ENCODE measurements at places on chromosomes 3 and 15.

- DNase-seq, result no peak
Observed at GRCh38 chr3:139572847-139573672, 33.5 kb upstream of the RBP1 start.

GRCh38 chr15:90261811-90262210, 3.7 kb upstream of the NGRN start:
- DNase-seq, result no peak

- peak; percentile 81 for DNase-seq
Observed at GRCh38 chr15:40279437-40280141, 3.3 kb downstream of the ANKRD63 start.

GRCh38 chr3:52693071-52693470, 7.2 kb downstream of the GNL3 start:
- DNase-seq, result no peak

DNA sequence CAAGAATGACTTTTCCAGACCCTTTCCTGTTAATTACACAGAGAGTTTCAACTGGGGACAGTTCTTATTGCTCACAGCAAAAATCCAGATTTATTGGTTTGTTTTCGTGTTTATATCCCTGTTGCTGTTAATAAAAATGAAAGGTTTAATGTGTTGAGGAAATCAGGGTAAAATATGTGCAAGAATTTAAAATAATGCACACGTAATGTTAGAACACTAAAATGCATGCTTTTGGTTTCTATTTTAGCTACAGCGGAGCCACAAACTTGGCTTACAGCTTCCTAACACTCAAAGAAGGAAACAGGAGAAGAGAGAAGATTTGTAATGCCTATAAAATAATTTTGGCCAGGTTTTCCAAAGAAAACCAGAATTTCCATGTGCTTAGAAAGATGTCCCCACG, 62.7 kb downstream of the CASR start:
- DNase-seq, result no peak

DNA sequence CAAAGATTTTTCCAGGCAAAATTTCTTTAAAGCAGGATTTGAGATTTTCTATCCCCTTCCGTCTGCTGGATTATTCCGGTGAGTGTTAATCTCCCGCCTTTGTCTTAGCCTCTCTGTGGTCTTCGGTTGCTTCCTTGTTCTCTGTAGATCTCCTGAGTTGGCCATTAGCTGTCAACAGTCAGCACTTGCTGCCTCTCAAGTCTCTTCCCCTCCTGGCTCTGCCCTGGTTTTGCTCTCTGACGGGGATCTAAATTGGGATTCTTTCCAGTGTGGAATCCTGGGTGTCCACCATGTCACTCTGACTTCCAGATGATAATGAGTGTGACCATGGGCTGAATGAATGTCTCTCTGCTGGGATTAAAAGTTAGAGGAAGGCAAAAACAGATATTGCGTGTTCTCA, 121.5 kb downstream of the IGF1R start:
- DNase-seq, result no peak

DNA sequence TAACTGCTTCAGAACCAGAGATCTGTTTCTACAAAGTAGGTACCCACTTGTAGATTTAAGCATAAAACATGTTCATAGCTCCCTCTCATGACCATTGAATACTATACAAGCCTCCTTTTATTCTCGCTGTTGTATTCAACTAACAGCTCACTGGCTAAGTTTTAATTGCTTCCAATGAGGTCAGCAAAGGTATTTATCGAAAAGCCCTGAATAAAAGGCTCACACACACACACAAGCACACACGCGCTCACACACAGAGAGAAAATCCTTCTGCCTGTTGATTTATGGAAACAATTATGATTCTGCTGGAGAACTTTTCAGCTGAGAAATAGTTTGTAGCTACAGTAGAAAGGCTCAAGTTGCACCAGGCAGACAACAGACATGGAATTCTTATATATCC, at the start of gene FGF7:
Gene FGF7 (plus strand): TSS at position 222 of the 400 bp plus-strand sequence. CDS start 1,056 bp downstream, outside the sequence.
- no peak for DNase-seq

DNA sequence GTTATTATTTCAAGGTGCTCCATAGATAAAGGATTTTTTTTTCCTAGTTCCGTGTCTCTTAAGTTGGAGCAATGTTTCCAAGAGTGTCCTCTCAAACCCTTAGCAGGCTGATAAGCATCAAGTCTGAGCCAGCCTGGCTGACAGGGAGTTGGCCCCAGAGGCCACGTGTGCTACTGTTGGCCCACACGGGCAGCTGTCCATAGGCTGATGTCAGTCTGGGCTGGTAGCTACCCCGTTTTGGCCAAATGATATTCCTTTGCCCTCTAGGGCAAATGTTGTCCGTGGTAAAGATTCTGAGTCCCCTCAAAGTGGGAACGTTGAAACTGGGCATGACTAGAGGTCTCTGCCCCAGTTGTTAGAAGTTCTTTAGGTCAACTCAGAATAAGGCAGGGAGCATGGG, 99.4 kb downstream of the FLNB start:
- DNase-seq, result no peak

DNA sequence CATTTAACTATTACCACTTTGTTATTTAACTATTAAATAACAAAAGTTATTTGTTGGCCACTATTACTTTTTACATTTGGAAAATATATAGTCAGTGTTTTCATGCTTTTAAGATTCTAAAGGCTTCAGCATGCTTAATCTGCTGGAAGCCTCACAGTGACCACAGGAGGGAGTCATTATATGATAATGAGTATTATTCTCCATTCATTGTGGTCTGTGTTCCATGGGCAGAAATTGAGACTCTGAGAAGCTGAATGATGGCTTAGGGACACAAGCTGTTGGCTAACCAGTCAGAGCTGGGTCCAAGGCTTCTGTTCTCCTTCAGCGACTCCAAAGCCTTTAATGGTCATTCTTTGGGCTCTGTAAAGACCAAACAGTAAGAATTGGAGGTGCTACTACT, 64.7 kb downstream of the BFSP2 start:
- no peak for DNase-seq
